Stimulated activated CD8-positive, alpha-beta memory T cell treated with anti-CD3 and anti-CD28 coated beads, Interleukin-7, amount 100 ng/mL, for 48 hours (primary cell): ENCODE measurements at places on chromosomes 7 and 10.

DNA sequence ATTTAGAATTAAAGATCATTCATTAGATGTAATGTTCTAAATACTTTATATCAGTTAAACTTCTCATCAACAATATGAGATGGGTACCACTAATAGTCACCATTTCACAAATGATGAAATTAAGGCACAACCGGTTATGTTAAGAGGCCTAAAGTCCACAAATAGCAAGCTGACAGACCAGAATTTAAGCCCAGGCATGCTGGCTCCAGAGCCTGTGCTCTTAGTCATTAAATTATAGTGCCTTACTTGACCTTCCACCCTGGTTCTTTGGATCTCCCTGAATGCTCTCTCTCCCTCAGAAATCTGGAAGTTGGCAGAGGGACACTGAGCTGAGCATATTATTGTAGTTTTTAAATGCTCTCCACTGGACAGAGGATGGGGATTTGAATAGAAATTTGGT lies 3.6 kb downstream of the LIPN start:
- no peak for DNase-seq

- no peak for DNase-seq
These were observed 37.6 kb downstream of the AKR1C4 start for GRCh38 chr10:5234106-5234860.

DNA sequence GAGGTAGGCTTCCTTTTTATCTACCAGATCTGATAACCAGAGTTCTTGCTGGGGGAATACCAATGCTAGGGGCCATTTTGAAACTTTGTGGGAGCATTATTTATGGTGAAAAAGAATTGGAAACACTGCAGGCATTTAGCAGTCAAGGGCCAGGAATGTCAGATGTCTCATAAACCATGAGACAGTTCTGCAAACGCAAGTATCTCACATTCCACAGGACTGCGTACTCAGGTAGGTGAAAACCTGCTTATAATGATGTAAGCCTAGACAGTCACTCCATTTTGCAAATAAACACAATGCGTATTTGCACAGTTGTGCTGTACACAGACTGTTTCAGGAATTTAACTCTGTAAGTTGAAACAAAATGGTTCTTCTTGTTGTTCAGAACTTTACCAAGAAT lies 33.9 kb downstream of the ECHDC3 start:
- no peak for DNase-seq

GRCh38 chr10:12389154-12389734 lies 39.9 kb downstream of the CAMK1D start:
- no peak for DNase-seq

DNA sequence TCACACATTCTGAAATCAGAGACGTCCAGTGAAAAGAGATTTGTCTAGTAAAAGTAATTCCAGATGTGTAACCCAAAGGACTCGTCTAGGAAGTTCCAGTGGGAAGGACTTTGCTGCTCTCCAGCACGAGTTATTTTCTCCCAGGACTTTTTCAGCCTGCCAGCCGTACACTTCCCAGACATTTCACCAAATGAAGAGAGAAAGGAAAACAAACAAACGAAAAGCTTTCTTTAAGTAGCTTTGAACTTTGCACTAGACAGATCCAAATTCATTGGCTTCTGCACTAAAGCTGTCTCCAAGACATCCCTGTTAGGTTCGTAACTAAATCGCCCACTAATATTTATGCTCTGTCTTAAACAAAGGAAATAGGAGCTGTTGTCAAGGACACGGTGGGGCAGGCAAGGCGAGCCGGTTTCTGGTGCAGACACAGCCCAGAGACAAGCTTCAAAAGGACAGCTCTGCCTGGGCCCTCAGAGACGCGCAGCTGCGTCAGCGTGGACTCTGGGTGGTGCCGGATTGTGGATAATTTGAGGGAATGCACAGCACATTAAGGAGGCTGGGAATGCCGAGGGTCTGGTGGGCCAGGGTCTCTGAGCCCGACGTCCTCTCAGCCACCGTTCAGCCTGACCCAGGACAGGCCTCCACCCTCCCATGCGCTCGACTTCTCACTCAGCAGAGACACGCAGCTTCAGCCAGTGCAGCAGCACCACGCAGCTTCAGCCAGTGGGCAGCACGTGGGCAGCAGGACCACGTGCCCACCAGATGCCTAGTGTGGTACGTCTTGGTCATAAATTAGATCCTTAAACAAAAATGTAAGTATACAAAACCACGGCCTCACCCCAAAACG lies 64.1 kb upstream of the INSIG1 start:
- DNase-seq: no peak

GRCh38 chr7:35286422-35286821 lies 32.5 kb upstream of the TBX20 start:
- no peak for DNase-seq

DNA sequence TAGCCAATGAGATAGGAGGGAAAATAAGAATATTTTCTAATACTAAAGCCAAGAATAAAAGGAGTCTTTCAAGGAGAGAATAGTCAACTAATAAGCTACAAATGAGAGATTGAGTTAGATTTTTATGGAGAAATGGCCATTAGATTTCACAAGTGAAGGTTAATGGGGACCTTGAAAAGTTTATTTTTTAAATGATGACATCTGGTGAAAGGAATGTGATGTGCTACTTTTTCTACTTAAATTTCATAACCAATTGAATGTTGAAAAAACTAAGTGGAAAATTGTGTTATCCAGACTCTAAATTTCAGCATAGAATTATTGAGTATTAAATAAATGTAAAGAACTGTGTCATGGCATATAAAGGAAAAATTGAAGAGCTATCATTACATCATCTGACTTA lies 125.7 kb downstream of the TSPAN12 start:
- no peak for DNase-seq

DNA sequence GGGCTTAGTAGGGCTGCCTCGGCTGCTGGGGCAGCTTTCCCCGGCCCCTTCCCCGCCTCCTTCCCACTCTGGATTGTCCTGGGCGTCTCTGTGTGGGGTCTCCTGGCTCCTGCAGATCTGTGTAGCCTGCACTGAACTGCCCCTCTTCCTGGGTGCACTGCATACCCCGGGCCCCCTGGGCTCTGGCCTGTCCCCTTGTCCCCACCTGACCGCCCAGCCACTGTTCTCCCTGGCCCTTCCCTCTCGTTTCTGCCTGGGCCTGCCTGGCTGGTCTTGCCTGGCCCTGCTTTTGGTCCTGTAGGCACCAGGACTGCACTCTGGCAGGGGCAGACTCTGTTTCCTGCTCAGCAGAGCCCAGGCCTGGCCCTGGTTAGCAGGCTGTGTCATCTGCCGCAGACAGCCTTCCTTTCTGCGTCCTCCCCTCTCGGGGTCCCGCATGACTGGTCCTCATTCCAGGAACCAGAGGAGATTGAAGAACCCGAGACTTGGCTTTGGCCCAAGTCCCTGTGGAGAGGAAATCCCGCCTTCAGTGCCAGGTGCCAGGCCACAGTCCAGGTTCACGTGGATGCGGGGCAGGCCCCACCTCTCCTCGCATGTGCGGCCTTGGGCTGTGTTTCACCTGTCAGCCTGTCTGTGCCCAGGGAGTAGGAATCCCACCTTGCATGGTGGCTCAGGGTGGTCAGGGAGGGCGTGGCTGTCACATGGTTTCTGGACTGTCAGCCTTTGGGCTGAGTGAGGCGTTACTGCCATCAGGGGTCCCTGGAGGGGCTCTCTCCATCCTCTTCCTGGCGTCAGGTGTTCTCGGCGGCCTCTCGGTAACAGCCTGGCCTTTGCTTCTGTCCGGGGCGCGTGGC lies 9.2 kb downstream of the INPP5A start:
- no peak for DNase-seq

DNA sequence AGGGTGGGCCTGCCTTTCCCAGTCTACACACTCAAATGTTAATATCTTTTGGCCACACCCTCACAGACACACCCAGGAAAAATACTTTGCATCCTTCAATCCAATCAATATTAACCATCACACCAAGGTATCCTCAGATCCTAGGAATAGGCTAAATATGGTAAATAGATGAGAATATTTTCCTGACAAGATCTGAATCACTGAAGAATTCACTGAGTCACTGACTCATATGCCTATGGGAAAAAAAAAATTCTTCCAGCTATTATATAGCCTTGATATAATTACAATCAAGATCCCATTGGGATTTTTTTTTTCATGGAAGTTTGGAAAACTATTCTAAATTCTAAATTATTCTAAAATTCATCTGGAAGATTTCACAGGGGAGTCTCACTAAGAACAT lies 65.8 kb downstream of the INHBA start:
- no peak for DNase-seq

GRCh38 chr7:134320201-134320600 lies 3.5 kb upstream of the SLC35B4 start:
- no peak for DNase-seq

DNA sequence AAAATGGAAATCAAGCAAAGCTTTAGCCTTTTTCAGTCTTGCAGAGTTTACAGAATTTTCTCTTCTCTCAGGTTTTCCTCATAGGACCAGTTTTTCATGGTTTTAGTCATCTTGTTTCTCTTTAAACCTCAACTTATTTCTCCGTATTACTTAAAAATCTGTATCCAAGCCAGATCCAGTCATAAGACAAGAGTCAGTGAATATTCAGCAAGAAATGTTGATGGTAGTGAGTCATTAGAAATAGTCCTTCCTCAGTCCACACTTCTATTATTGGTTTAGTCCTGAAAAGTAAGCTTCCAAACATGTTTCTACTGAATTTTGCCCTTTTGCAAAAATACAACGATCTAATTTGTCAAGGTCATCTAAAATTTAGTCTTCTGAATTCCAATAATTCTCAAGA lies 107.0 kb downstream of the VIM start:
- no peak for DNase-seq
